A549 treated with CpdA at 1 μM for 4 hours (cell line): ENCODE measurements at places on chromosomes 16 and 17. TPM values are rescaled to one million over a fixed set of nuclear protein-coding genes. Genes with fewer than 3 reads are reported as not detected.

Gene MRM1
- 14.0 to 22.2 TPM (median 20.6 TPM) in 5 replicates for total RNA-seq

Gene NPW
- 0.79 to 1.5 TPM (median 1.2 TPM) in 4 of 5 replicates, not detected in the other for total RNA-seq

Gene RAB34
- 237 to 279 TPM (median 261 TPM) in 5 replicates for total RNA-seq

Gene PAFAH1B1
- 172 to 202 TPM (median 182 TPM) in 5 replicates for total RNA-seq

Gene ZNF263
- 36.1 to 39.3 TPM (median 37.6 TPM) in 5 replicates for total RNA-seq

Gene CLEC18C
- 0.08 to 0.24 TPM (median 0.10 TPM) in 3 of 5 replicates, not detected in the others for total RNA-seq

Gene CACNA1H
- 8.6 to 12.1 TPM (median 11.3 TPM) in 5 replicates for total RNA-seq

Gene KLHL10
- 0.03 TPM in 1 of 5 replicates, not detected in the others for total RNA-seq

Gene FAM117A
- 0.94 to 1.4 TPM (median 1.0 TPM) in 5 replicates for total RNA-seq

Gene ST6GALNAC2
- total RNA-seq: 0.22 to 0.61 TPM (median 0.47 TPM) in 5 replicates

Gene AOC3
- 0.97 to 2.1 TPM (median 1.0 TPM) in 5 replicates for total RNA-seq

Gene PYDC1
- not detected in 5 replicates for total RNA-seq
